ENCODE measurements at places on chromosomes 2 and 18.

- no peak for DNase-seq
These were observed 22.9 kb downstream of the QPCT start for GRCh38 chr2:37367310-37367709.

DNA sequence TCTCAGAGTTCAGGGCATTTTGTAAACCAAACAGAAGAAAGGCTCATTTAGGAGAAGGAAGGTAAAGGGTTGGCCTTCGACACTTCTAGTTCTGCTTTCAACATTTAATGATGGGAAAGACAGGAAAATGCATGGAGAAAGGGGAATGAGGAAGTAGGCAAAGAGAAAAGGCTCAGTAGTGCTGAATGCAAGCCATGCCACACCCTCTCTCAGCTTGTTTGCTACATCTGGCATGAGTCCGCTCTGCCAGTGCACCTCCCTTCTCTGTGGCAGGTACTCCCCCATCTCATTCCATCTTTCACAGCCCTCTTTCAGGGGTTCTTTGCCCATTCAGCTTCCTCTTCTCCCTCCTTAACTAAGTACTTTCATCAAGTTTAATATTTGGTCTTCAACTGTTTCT is 120.9 kb upstream of the ITGB6 start:
- DNase-seq = no peak

DNA sequence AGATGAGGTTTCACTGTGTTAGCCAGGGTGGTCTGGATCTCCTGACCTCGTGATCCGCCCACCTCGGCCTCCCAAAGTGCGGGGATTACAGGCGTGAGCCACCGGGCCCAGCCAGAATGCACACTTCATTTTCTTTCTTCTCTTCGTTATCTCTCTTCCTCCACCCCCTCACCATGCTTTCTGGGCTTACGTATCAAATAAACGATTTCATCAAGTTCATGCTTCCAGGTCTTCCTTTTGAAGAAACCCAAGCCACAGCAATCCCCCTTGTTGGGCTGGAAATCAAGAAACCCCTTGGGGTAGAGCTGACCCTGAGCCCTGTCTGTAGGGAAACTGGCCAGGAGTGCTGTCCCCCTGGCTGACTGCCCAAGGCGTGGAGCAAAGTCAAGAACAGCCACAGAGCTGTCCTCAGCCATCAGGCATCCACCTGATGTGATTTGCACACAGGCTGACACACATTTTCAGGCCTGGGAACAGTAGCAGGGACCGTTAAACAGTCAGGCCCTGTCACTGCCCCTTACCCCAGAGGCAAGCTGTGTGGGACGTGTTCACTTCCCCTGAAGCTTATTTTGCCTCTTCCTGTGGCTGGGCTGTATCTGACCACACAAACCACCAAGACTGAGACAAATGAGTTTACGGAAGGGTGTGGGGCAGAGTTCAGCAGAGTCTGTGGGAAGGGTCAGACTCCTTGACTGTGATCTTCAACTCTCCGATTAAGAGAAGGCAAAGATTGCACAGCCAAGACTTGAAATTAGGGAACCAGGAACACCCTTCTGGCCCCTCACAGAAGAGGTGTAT is 15.1 kb upstream of the NMUR1 start:
- DNase-seq = peak; percentile 45

GRCh38 chr2:79512442-79513401 is at the start of gene CTNNA2:
Gene CTNNA2 (plus strand): TSS chr2:79513051.
- DNase-seq = peak; percentile 17

DNA sequence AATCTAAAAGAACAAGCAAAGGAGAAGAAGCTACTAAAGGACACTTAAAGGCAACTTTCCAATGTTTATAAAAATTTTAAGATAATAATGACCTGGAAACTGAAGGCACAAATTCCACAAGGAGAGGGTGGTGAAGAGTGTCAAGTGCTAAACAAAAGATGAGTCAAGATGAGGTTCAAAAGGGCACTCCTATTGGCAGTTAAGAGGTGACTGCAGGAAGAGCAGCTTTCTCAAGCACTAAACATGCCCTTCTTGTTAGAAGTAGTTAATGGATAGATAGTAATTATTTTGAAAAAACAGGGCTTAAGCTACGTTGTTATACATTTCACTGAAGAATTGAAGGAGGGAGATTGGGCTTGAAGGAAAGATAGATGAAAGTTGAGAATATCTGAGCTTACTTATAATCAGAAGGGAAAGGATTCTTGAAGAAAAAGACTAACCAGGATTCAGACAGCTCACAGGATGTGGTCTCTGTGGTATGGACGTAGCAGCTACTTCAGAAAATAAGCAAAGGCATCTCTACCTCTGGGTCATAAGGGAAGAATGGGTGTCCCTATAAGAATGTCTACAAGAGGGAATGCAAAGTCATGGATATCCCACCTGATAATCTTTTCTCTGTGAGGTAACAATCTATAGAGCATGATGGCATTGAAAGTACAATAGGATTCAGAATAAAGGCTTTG is 454.7 kb upstream of the SLC39A10 start:
- DNase-seq = no peak

GRCh38 chr2:3738454-3738853 is 35.1 kb downstream of the DCDC2C start:
- DNase-seq = no peak

- DNase-seq = no peak
These were observed 29.4 kb upstream of the ST3GAL5 start for GRCh38 chr2:85917887-85918795.

DNA sequence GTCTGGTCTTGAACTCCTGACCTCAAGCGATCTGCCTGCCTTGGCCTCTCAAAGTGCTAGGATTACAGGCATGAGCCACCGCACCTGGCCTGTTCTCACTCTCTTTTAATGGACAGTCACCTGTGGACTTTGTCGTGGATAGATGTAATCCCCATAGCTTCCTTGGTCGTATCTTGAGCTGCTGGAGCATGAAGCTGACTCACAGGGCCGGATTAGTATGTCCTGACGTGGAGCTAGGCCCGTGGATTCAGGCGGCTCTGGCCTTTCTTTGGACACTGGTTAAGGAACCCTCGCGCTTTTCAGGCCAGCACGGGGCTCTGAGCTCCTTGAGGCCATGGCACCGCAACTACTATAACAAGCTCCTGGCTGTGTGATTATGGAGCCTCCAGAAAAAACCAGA is 27.5 kb upstream of the GBX2 start:
- no peak for DNase-seq

DNA sequence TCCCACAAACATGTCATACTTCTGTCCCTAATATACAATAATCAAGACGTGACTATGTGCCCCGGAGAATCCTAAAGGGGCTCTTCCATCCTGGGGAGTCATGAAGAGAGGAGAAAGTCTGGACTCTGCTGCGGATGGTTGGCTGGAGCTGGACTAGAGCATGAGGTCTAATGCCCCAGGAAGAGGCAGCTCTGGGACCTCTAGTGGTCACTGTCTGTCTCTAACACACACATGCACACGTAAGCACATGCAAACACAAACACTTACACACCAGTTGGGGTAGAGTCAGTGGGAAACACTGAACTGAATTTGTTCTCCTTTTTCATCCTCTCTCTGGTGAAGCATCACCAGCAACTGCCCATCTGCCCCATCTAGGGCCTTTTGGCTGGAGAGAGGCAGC is 271.6 kb downstream of the TDRD15 start:
- no peak for DNase-seq

DNA sequence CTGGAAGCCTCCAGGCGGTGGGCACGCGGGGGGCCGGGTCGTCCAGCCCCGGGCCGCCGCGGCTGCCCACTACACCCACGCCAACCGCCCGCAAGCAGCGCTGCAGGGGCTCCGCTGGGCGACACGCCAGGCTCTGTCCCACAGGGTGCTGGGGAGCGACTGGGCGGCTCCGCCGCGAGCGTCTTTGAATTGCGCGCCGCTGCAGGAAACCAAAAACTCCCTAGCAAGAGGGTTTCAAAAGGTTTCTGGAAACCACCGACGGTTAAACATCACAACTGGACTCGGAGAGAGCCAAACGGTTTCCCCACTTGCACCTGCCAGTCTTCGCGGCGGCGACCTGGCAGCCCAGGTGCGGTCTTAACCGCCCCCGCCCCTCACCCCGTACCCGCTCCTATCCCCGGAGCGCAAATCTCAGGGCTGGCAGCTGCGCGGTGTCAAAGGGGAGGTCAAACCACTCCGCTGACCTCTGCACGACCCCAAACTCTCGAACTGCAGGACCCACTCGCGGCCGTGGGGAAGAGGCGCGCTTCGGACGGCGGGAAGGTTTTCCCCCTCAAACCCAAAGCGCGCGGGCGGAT is 1.0 kb downstream of the CXCR4 start:
- no peak for DNase-seq

- peak; percentile 66 for DNase-seq
These were observed 568.3 kb downstream of the LRRTM4 start for GRCh38 chr2:76953733-76954347.

- no peak for DNase-seq
These were observed 194.6 kb upstream of the SMAD2 start for GRCh38 chr18:48124857-48125626.

DNA sequence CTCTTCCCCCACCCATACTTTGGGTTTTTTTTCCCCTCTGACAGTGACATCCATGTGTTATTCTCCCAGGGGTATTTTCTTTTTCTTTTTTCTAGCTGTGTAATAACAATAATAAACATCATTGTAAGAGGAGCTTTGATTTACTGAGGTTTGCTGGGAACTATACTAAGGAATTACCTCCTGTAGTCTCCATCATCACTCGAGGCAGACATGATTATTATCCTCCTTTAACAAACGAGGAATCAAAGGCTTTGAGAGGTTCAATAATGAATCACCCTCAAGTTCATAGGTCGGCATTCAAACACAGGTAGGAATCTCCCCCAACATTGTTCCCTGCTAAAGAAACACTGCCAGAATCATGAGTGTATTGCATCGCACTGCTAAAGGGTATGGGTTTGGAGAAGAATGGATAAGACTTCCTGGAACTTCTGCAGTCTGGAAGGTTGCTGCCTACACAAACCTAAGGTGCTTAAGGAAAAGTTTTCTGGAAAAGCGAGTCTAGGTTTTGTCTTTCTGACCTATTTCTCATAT is 260.2 kb upstream of the SESTD1 start:
- DNase-seq = no peak
